H9 (cell line): ENCODE measurements at places on chromosomes 7 and 10. TPM values are rescaled to one million over a fixed set of nuclear protein-coding genes. Genes with fewer than 3 reads are reported as not detected.

- no peak overlapping the region for H3K4me3 ChIP-seq
- H3K27me3 ChIP-seq, result no peaks in the 10 kb centered on the region
- H3K4me1 ChIP-seq, result no peaks in the 10 kb centered on the region
- no peak overlapping the region for H3K27ac ChIP-seq
- H3K36me3 ChIP-seq, result no peaks in the 10 kb centered on the region
Observed at GRCh38 chr7:114755856-114756255, 166.0 kb upstream of the MDFIC start.

- no peak for DNase-seq
- no peaks in the 10 kb centered on the region; the same call in 2 of the 3 replicates for H3K36me3 ChIP-seq
Observed at GRCh38 chr10:111379534-111380187, 302.8 kb downstream of the ADRA2A start.

DNA sequence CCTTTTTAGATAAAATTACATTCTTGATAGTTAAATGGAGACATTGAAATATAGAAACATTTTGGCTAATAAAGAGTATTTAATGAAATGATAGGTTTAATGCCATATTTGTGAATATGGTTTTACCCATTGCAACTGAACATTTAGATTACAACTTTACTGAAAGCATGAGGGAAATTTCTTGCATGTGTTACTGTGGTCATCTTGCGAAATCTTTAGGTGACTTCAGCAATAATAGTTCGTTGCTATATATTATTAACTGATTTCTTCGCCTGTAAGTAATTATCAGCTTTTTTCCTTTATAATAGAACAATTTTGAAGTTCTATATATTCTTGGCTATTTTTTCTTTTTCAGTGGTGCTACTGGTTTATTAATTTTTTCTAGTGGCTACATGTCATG is 83.2 kb downstream of the MLLT10 start:
- no peaks in the 10 kb centered on the region for H3K27me3 ChIP-seq
- H3K4me1 ChIP-seq, result no peaks in the 10 kb centered on the region
- H3K36me3 ChIP-seq, result peaks cover 18% of the 10 kb centered on the region
- no peak overlapping the region for H3K4me3 ChIP-seq
- DNase-seq, result no peak

GRCh38 chr7:94301024-94301586 is 93.6 kb upstream of the COL1A2 start:
- no peak overlapping the region for H3K4me3 ChIP-seq
- H3K36me3 ChIP-seq, result no peaks in the 10 kb centered on the region
- peak; percentile 86 for DNase-seq

GRCh38 chr10:10849306-10849705 is 168.4 kb upstream of the CELF2 start:
- no peak overlapping the region for H3K4me3 ChIP-seq
- DNase-seq, result no peak
- H3K4me1 ChIP-seq, result no peaks in the 10 kb centered on the region; the same call in 1 of the 2 replicates
- no peaks in the 10 kb centered on the region for H3K36me3 ChIP-seq

DNA sequence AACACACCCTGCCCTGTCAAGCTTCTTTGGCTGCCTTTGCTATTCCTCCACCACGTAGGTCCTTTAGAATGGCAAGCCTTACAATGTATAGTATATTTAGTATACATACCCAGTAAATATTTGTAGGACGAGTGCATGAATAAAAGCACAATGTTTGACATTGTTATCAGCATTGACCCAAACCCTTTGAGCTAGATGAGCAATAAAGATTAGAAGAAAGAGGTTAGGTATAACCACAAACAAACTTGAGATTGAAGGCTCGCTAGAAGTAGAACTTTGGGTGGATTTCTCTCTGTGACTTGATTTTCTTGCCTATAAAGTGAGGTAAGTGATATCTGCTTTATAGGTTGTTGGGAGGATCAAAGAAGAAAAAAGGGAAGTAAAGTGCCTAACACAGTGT is 561.0 kb upstream of the GALNT17 start:
- H3K4me3 ChIP-seq, result no peak overlapping the region
- H3K27ac ChIP-seq, result no peak overlapping the region
- no peaks in the 10 kb centered on the region for H3K36me3 ChIP-seq
- no peaks in the 10 kb centered on the region for H3K27me3 ChIP-seq
- no peak for DNase-seq

- H3K36me3 ChIP-seq, result no peaks in the 10 kb centered on the region
- H3K4me1 ChIP-seq, result peaks cover 10% of the 10 kb centered on the region; the same call in 1 of the 2 replicates
- no peaks in the 10 kb centered on the region; the same call in 1 of the 2 replicates for H3K27me3 ChIP-seq
Observed at GRCh38 chr10:78875932-78876331, 192.8 kb upstream of the ZMIZ1 start.

DNA sequence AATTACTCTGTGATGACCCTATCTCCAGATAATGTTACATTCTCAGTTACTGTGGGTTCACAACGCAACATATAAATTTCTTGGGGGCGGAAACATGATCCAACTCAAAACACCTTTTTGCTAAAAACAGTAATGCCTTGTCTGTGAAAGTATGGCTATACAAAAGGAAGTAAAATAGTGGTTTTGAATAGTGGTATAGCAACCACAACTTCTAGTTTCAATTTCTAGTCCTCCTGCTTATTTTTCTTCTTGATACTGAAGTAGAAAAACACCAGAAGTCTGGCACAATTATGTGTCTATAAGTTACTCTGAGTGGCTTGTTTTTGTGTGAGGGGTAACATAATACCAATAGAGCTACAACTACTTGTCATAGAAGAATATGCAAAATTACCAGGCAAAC is 21.5 kb upstream of the ZNF800 start:
- no peak for DNase-seq
- H3K36me3 ChIP-seq, result no peaks in the 10 kb centered on the region
- no peak overlapping the region for H3K4me3 ChIP-seq
- no peaks in the 10 kb centered on the region for H3K4me1 ChIP-seq
- no peaks in the 10 kb centered on the region for H3K27me3 ChIP-seq
- no peak overlapping the region for H3K27ac ChIP-seq

CCDC126 gene
- total RNA-seq, result 2.1 and 4.0 TPM in 2 replicates

TUBB8 gene
- 0.22 and 0.57 TPM in 2 replicates for total RNA-seq
